ENCODE measurements at places on chromosomes 7 and 10. TPM values are rescaled to one million over a fixed set of nuclear protein-coding genes. Genes with fewer than 3 reads are reported as not detected.

DNA sequence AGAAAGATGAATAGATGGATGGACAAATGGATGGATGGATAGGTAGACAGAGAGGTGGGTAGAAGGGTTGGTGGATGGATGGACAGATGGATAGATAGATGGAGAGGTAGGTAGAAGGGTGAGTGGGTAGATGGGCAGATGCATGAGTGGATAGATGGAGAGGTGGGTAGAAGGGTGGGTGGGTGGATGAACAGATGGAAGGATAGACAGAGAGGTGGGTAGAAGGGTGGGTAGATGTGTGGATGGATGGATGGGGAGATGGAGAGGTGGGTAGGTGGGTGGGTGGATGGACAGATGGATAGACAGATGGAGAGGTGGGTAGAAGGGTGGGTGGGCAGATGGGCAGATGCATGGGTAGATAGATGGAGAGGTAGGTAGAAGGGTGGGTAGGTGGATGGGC lies 10.9 kb upstream of the ASB10 start:
- DNase-seq: no peak

GRCh38 chr7:157731126-157731525 lies 394.3 kb downstream of the DNAJB6 start:
- DNase-seq: no peak

The ARF5 gene
- total RNA-seq: 105 TPM

DNA sequence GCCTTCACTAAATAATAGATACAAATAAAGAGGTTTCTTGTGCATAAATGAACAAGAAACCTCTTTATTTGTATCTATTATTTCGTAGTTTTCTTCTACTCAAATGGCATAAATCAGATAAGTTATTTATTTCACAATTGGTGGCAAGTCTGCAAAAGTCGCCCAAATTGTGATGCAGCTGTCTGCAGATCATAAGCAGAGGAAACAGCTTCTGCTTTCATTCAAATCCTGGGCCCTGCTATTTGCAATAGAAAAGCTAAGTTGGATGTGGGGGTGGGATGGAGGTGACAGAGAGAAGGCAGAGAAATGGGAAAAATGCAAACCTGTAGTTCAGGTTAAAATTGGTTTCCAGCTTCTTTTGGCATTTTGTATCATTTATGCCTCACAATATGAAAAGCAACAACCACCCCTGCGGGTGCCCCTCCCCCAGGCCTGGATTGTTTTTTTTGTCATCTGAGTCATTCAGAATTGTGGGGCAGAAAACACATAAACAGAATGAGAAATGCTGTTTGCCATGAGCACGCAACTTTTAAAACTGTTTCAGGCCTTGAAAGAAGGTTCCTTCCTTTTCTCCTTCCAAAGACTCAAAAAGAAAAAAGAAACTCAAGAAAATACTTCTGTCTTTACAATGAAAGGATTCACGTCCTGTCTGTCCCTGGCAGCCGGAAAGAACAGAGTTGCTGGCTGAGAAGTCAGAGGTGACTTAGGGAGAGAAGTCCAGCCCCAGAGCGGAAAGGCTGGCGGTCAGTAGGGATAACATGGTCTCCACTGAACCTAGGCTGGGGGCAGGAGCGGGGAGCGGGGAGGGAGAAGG lies 132.9 kb downstream of the BAMBI start:
- DNase-seq: peak; percentile 53

DNA sequence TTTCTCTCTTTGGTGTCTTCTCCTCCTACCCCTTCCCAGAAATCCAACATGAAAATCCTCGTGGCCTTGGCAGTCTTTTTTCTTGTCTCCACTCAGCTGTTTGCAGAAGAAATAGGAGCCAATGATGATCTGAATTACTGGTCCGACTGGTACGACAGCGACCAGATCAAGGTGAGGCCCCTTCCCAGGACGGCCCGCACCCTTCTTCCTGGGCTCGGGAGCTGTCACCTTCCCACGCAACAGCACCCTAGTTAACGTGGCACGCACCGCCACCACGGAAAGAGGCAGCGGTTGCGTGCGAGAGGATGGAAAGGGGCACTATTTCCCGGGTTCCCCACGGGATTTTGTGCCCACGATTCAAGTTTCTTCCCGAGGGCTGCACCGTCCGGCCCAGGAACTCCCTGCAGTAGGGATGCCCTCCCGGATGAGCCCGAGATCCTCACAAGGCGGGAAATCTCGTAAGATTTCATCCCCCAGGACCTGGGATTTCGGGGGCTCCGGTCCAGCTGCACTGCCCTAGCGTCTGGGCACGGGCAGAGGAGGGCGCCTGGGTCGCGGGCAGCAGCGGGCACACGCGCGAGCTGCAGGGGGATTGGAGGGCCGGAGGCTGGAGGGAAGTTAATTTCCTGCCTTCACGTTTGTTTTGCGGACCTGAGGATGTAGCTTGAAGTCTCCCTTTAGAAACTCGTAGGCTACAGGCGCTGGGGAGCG lies 834 bp downstream of the TAC1 start:
- no peak for DNase-seq

GRCh38 chr10:8053446-8054243 lies 843 bp upstream of the GATA3 start:
- DNase-seq: peak; percentile 77

DNA sequence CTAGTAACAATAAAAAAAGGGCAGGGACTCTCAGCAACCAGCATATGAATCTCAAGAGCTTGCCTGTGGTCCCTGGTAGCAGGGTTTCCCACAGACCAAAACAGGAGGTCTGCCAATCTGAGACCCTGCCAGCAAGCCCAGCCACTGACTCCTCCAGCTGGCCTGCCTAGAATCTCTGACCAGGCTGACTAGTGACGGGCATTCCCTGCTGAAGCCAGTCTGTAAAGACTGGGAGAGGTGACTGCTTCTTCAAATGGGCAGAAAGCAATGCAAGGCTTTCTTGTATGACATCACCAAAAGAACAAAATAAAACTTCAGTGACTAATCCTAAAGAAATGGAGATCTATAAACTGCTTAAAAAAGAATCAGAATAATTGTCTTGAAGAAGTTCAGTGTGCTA lies 249.4 kb downstream of the TCF7L2 start:
- peak; percentile 30 for DNase-seq

DNA sequence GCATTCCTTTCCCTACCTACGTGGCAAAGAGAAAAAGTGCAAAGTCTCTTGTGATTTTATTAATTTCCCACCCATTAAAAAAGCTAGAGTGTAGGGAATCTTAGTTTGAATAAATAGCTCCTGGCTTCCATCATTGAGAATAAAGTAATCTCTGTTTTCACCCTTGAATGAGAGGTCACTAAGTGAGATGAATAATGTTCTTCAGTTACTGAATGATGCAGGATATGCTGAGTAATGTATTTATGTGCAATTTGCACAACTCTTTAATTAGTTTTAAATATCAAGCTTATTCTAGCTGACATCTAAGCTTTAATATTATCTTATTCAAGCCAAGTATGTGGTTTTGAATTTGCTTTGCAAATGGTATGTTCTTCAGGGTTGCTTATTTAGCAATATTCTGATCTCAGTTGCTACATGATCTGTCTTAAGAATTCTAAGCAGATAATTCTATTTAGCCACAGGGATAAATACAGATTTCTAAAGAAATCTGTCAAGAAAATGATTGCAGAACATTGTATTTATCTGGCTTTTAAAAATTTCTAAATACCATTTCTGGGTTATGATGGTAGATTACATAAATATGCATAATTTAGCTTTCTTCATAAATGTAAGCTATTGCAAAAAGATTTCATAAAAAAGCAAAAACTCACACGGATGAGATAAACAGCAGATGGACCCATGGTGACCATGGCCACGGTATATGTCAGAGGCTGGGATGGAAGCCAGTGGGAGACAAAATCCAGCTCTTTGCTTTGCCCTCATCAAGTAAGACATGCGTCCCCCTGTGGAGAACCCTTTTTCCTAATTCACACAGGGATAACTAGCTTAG lies 141.0 kb downstream of the MACC1 start:
- DNase-seq: peak; percentile 85

The DNAJB6 gene
- 84.5 TPM for total RNA-seq

Data from fibroblast of lung (primary cell).